ENCODE measurements at places on chromosomes 5 and 9. TPM values are rescaled to one million over a fixed set of nuclear protein-coding genes. Genes with fewer than 3 reads are reported as not detected.

Gene PTGES
- not detected for total RNA-seq

Gene GARIN3
- total RNA-seq: not detected

Gene CDK7
- total RNA-seq: 51.4 TPM

Gene NELFB
- 79.4 TPM for total RNA-seq

Gene CLIC3
- not detected for total RNA-seq

Gene GARNL3
- total RNA-seq: 35.8 TPM

Gene REEP2
- 73.3 TPM for total RNA-seq

Gene CDO1
- not detected for total RNA-seq

DNA sequence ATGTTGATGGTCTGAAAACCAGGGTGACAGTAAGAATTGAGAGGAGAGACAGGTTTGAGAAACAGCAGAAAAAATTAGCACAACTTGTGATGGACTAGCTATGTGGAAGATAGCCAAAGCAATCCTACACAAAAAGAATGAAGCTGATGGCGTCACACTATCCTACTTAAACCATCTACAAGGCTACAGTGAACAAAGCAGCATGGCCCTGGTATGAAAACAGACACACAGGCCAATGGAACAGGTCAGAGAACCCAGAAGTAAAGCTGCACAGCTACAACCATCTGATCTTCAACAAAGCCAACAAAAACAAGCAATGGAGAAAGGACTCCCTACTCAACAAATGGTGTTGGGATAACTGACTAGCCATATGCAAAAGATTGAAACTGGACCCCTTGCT is 7.5 kb upstream of the UBE2R2 start:
- DNase-seq: no peak

DNA sequence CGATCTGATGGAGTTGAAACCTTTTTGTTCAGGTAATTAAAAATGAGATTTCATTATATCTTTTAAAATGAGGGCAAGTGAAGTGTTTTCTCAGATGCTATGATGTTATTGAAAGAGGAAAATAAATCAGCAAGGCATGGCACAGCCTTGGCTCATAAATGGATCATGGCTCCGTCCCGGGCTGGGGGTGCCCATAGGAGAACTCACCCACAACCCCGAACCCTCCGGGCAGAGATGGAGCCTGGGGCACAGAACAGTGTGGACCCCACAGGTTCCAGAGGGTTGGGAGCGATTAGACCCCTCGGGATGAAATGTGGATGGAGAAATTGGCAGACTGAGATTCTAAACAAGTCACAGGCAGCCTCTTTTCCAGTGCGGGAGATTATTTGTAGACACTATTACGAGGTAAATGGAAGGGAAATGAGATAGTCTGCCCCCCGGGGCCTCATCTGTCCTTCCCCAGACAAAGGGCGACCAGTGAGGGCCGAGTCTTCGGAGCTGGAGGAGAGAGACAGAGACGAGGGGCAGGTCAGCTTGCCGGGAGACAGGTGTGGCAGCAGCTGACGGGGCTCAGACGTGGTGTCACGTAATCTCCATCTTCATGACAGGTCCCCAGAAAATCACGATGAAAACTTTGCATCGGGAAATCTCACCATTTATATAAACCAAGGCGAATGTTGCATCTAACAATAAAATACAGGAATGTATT is 33.7 kb downstream of the NDUFS6 start:
- DNase-seq: no peak

DNA sequence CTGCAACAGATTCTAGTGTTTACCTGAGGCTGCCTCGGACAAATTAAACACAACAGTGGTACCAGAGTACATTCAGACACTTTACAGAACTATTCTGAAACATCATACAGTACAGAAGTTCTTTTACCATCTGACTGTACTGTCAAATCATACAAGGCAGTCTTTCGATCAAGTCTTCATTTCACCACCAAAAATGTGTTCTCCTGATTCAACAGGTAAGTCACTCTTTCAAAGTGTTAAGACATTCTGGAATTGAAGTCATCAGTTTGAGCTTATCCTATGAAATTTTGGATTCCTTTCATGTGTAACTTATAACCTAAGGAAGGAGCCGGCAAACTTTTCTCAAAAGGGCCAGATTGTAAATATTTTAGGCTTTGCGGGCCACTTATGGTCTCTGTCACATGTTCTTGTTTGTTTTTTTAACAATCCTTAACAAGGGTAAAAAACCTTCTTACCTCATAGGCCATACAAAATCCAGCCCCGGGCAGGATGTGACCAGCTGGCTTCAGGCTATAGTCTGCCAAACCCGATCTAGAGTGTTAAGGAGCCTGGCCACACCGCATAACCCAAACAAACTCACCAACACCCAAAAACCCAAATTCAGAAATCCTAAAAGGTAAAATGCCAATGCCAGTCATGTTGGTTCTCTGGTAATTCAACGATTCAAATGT is 151.6 kb downstream of the DENND1A start:
- DNase-seq: no peak

GRCh38 chr9:32603914-32604852 is 31.2 kb upstream of the NDUFB6 start:
- no peak for DNase-seq

DNA sequence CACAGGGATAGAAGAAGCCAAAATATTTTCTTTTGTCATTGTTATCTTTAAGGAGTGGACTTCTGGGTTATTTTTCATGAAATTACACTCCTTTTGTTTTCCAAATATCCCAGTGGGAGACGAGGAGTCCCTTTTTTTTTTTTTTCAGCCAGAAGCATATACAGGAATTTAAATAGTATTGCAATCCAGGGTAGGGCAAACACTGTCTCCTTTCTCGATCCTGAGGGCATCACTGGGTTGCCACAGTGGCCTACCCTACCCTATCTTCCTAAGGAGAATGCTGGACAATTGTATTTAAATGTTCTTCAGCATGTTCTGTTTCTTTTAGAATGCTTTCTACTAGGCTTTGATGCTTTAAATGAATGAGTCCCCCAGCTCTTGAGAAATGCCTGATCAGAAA is 47.9 kb downstream of the LRRC70 start:
- DNase-seq: no peak

GRCh38 chr5:143037708-143038107 is 267.5 kb downstream of the ARHGAP26 start:
- DNase-seq: no peak

- DNase-seq: no peak
These were observed 115.4 kb downstream of the ST8SIA4 start for GRCh38 chr5:100787648-100788047.

- DNase-seq: no peak
These were observed 5.9 kb downstream of the CDKN2A start for GRCh38 chr9:21988056-21988990.

DNA sequence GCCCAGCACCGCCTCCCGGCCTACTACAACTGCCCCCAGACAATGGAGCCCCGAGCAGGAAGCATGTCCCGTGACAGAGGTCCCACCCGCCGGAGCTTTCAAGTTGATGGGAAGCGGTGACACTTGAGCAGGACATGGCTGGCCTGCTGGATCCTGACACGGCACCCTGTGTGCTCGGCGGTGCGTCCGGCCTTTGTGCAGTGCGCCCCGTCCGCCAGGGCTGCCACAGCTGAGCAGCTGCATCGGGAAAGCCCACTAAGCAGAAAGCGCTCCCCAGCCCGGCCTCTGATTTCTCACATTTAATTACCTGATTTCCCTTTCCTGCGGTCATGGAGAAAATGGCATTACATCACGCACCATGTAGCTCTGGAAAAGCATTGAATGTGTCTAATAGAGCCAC is 611.9 kb downstream of the IRX1 start:
- no peak for DNase-seq

DNA sequence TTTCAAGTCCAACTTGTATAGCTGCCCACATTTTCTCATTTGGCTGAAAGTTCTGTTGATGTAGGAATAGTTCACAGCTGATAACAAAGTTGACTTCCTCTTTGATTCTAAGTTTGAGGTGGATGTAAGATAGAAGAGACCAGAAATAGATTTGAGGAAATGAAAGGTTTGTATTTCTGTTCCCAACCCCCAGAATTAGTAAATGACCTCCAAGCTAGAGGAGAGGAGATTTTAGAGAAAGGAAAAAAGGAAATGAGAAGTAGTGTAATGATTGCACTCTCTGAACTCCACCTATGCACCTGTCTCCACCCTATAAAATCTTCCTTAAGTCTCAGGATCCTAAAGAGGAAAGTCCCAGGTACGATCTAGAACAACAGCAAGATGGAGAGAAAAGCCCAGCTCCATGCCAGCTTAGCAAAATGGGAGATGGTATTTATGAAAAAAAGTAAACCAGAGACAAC is 130.4 kb upstream of the POC5 start:
- no peak for DNase-seq

DNA sequence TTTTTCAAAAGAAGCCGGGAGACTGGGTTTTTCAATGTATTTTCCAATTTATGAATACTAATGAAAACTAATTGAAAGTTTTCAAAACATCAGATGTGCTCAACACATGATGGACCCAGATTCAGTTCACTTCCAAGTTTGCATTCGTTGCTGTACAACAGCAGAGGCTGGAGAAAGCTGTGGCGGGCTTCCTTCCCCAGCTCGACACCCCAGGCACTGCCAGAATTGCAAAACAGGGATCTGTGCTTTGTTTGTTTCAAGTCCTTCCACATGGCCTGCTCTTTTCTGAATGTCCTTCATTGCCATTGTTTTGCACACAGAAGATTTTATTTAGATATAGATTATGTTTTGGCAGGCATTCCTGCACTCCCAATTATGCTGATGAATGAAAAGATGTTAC is 30.3 kb upstream of the INSYN2B start:
- DNase-seq: no peak

DNA sequence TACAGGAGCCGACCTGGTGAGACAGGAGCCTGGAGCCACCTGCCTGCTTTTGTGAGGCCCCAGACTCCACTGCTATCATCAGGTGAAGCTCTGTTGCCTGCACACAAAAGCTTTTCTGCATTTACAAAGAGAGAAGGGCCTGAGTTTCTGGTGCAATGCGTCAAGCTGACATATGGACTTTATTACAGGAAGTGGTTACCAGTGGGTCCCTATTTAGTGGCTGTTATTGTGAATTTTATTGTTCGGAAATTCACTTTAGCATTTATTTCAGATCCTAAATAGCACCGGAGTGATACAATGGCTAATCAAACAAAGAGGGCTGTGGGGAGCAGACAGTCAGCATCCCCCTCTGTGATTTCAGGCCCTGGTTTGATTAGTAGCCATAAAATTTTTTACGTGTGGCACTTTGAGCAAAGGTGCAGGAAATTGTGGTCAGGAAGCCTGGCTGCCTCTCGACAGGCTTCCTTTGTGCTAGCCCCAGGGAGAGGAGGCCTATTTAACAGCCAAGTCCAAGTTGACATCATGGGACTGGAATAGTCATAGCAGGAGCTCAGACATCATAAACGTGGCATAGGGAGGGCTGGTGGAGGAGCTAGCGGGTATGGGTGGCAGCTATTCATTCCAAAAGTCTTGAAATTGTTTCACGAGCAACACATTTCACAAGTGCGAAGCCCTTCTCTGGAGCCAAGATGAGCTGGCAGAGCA is 8.4 kb downstream of the TGFBI start:
- DNase-seq: no peak

GRCh38 chr9:136014924-136015633 is 53.9 kb upstream of the UBAC1 start:
- peak; percentile 4 for DNase-seq

DNA sequence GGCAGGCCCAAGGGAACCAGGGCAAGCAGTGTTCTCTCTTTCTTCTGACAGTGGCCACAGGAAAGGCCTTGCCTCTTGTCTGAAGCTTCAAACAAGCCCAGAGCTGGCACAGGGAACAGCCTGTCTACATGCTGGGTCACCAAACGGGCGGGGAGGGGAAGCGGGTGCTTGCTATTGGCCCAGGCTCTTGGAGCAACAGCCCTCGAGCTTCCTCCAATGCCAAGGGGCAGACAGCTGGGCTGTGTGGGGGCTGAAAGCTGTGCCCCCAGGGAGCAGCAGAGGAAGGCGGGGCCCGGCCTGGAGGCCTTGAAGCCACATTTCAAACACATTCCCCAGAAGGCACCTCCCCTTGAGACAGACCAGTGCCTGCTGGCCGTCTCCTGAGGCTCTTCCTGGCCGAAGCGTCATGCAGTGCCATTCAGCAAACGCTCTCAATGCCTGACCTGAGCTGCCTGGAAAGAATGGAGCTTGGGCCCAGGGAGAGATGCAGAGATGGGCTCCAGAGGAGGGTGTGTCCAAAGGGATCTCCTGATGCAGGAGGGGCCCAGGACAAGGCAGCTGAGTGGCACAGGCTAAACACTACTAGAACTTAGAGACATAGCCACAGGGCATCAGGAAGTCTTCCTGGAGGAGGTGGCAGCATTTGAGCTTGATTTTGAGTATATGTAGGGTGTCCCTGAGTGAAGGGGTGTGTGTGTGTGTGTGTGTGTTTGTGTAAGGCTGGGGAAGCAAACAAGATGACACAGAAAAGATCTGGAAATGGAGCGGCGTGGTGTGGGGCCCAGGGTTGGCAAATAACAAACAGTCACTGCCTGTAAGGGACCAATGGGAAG is 2.5 kb downstream of the FIBCD1 start:
- no peak for DNase-seq

- no peak for DNase-seq
These were observed 5.2 kb upstream of the TBC1D2 start for GRCh38 chr9:98260635-98261034.

GRCh38 chr5:58490402-58491050 is 709 bp upstream of the GAPT start:
- no peak for DNase-seq

- DNase-seq: no peak
These were observed 100.0 kb upstream of the CXCL14 start for GRCh38 chr5:135678640-135679268.

DNA sequence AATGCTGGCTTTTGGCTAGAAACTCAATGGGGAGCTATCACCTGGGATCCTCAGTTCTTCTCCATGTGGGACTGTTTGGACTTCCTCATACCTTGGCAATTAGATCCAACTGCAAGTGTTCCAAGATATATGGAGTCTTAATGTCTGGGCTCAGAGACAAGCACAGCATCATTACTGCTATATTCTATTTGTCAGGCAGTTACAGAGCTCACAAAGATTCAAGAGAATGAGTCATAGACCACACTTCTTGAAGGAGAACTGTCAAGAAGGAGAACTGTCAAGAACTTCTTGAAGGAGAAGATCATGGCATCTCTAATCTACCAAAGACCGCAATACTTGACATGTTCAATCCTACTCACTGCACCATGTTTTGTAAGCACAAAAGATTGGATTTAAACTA is 106.8 kb upstream of the NREP start:
- no peak for DNase-seq

GRCh38 chr5:72848474-72849428 is 32.3 kb downstream of the TNPO1 start:
- peak; percentile 48 for DNase-seq

GRCh38 chr5:4212071-4212739 is 616.6 kb downstream of the IRX1 start:
- DNase-seq: no peak

DNA sequence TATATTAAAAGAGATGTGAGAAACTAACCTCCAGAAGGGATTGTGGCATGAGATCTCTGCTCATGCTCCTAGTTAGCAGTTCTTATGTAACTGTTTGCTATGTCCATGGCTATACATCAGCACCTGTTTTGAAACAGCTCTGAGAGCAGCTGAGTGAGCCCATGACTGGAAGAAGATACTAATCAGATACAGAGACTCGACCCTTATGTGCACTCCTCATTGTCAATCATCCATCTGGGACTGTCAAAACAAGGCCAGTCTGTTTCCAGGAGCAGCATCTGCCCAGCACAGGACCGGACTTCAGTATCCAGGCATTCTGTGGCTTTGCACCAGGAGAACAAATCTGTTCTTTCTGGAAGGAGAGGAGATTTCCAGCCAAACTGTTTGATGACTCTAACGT is 77.7 kb downstream of the EFNA5 start:
- DNase-seq: no peak

Data from stomach (tissue), 19 donors.